ENCODE measurements at places on chromosomes 3 and 15.
A peak's percentile ranks its signal among the peaks of the same experiment; 100 is the strongest.

DNA sequence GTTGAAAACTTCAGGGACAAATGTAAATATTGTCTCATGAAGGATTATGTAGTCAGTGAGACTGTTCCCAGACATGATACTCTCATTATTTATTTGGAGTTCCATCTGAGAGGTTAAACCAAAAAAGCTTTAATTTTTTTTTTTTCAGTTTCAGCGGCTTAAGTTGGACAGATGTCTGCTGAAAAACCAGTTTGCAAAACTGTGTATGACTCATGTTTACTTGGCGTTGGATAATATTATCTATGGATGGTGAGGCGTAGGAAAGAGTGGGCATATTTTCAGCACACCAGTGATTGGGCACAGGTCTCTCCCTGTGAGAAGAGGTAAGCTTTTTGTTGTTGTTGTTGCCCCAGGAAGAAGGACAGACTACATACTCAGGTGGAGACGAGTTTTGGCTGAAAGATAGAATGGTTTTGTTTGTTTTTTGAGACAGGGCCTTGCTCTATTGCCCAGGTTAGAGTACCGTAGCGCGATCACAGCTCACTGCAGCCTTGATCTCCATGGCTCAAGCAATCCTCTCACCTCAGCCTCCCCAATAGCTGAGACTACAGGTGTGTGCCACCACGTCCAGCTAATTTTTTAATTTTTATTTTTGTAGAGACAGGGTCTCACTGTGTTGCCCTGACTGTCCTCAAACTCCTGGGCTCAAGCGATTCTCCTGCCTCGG is 16.4 kb upstream of the ANXA2 start:
- no peak for DNase-seq

GRCh38 chr3:169755488-169755887 is 9.4 kb downstream of the TERC start:
- DNase-seq: no peak

GRCh38 chr15:68819495-68820294 is 1.0 kb downstream of the ANP32A start:
- DNase-seq: no peak

DNA sequence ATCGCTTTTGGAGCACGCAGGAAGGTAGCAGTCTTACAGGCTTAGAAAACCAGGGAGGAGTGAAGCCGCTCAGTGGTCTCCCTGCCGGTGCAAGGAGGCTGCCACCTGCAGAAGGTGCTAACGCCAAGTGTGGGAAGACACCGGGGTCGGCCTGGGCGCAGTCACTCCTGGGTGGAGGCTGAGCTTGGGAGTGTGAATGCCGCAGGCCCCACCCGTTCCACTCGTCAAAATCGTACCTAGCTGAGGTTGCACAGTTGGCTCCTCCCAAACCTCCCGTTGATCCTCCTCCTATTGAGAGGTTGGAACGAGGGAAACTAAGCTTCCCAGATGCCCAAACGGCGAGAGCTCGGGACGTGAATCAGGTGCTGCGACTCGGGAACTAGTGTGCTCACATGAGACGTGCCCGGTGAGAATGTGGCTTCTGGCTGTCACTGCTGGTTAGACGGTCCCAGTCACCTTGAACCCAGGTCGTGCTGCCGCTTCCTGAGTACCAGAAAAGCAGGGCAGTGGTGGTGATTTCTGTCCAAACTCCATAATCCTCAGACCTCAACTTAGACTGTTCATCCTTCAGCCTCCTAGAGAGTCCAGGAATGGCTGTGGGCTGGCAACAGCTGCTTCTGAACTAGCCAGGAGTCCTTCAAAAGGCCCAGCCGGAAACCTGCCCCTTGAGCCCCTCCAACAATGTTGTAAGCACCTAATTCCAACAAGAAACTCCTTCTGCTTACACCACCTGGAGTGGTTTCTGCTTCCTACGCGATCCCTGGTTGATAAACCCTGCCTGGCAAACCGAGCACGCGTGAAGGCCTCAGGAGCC is 156.0 kb downstream of the XXYLT1 start:
- DNase-seq: no peak

- DNase-seq: no peak
Measured at GRCh38 chr3:28252001-28252431, 10.6 kb downstream of the CMC1 start.

GRCh38 chr15:63918317-63918672 is 84.5 kb upstream of the HERC1 start:
- no peak for DNase-seq

DNA sequence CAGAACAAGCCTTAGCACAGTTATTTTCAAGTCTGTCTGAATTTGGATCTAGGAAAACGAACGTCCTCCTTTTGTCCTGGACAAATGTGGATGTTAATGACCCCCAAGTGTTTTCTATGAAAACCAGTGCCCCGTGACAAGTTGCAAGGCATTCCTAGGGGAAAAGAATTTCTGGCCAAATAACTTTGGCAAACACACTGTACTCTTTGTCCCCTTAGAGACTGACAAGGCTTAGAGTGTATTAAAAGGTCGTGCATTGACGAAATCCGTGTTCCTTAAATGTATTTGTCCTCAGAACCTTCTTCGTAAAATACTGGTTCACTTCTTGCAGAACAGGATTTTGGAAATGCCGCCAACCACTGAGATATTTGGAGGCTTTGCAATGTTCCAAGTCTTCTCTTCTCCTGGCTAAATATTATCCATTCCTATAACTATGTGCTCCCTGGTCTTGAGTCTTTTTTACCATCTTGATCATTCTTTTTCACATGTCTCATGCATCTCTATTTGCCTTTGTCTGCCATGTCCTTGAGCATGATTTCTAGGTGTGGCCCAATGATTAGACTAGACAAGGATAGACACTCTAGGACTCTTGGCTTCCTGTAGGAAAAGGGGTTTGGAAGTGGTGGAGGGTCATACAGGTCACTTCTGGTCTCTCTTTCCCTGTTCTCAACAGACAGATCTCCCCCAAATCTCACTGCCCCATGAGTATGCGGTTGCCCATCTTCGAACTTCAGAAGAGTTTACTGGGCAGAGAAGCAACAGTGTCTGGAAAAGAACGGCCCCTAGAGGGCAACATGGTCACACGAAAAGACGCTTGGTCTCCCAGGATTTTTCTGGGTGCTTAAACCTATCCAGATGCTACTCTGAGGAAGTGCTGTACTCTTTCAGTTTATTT is 117.5 kb downstream of the EDEM1 start:
- no peak for DNase-seq

DNA sequence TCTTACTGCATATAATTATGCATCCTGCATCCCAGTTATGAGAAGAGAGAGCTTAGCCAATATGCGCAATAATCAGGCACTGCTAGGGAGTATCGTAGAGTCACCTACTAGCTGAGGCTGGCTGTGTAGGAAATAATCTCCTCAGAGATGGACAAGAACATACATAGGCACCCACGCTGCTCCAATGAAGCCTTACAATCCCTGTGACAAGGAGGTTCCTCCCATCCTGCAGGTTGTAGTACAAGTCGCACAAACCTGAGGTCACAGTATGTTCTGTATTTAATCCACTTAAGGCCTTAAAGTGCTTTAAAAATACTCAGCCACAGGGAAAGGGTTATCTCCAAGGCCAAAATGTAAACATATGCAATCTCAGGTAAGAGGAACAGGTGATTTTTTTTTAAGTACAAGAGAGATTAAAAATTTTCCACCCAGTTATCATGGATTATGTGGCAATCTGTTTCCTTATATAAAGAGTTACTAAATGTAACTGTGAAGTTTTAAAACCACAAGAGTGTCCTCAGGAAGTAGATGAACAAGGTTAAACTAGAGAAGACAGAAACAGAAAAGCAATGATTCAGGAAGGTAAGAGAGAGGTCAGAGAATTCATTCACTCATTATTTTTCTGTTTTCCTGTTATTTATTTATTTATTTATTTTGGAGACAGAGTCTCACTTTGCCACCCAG is 7.5 kb upstream of the COLQ start:
- no peak for DNase-seq

DNA sequence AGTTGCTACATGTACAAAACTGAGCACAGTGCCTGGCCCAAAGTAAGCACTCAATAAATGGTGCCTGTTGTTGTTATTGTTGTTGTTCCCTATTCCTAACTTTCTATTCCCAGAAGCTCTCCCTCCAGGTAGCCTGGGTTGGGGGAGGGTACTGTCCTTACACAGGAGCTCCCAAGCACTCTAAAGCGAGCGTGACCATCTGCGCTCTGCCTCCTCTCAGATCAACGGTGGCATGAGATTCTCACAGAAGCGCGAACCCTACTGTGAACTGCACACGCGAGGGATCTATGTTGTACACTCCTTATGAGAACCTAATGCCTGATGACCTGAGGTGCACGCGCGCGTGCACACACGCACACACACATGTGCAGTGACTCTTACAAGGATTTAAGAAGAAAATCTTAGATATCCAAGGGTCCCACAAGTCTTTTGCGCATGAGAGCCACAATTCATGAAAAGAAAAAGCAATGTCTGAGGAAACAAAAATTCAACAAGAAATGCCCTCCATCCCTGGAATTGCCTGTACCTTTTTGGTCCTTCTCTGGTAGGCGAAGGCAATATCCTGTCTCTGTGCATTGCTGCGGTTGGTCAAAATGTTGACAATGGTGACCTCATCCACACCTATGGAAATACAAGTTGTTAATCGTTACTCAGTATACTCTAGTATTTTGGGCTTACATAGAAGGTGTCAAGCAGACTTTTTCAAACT is 33.7 kb downstream of the ANXA2 start:
- DNase-seq: no peak

DNA sequence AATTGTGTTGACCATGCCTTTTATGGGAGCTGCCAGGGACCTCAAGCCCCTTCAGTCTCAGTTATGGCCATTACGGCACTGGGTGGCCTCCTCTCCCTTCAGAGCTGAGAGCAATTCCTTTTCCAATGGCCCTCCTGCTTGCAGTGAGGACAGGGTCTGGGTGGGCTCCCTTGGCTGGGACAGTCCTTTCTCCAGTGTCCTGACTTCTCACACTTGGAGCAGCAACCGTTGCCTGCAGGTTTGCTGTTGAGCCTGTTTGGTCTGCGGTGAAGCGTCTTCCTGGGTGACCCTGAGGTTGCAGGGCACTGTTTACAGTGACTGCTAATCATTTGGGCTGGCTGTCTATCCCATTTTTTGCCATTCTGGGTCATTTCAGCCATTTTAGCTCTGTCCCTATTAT is 3.5 kb upstream of the CCDC80 start:
- DNase-seq: no peak

DNA sequence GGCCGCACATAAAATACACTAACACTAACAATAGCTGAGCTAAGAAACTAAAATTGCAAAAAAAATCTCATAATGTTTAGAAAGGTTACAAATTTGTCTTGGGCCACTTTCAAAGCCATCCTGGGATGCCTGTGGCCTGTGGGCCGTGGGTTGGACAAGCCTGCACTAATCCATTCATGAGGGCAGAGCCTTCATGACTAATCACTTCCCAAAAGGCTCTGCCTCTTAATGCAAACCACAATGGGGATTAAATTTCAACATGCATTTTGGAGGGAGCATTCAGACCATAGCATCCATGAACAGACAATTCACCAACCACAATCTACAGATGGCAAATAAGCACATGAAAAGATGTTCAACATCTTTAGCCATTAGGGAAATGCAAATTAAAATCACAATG is 128.2 kb downstream of the SUCLG2 start:
- no peak for DNase-seq

DNA sequence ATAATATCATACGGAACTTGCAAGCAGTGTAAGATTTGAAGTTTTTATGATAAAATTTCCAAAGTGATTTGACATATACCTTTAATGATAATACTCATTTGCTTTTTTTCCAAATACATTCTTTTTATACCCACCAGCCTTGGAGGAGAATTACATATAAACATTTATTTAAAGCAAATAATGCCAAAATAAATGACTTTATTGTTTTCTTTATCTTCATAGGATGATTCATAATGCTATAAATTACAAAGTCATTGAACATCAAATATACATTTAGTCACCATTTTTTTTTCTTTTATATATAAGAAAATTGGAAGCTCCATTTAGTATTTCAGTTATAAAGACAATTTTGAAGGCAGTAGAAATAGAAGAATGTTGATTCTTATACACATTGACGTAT is 450.9 kb downstream of the NAALADL2 start:
- DNase-seq: no peak

DNA sequence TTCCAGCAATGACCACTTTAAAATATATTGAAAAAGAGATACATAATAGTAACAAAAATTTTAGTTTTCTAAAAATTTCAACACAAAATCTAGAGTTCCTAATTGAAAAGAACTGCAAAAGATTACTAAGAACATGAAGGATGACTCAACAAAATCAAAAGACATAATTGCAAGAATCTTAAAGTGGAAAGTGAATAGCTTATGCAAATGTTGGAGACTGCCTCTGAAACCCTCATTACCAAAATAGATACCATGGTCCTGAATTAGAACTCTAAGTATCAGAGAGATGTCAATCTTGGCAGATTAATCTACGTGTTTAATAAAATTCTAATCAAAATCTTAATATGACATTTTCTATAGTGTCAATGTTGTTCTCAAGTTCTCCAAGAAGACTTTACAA is 60.7 kb upstream of the SGO1 start:
- no peak for DNase-seq

- DNase-seq: no peak
Measured at GRCh38 chr15:82040862-82041261, 5.0 kb downstream of the MEX3B start.

DNA sequence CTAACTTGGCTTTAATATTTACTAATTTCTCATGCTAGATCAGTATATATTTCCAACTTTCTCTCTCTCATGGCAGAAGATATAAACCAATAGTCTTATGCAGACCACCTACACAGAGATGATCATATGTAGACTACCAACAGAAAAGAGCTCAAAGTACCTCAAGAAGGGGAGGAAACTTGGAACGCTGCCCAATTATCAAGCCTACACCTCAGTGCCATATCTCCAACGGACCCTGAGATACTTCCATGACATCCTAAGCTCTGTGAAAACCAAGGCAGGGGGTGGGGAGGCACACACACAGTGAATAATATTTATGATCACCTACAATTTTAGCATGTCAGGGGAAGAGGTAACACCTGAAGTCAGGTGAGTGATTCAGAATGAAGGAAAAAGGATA is 100.6 kb downstream of the STAG1 start:
- no peak for DNase-seq

- DNase-seq: no peak
Measured at GRCh38 chr15:63067306-63067705, 24.8 kb downstream of the TPM1 start.

DNA sequence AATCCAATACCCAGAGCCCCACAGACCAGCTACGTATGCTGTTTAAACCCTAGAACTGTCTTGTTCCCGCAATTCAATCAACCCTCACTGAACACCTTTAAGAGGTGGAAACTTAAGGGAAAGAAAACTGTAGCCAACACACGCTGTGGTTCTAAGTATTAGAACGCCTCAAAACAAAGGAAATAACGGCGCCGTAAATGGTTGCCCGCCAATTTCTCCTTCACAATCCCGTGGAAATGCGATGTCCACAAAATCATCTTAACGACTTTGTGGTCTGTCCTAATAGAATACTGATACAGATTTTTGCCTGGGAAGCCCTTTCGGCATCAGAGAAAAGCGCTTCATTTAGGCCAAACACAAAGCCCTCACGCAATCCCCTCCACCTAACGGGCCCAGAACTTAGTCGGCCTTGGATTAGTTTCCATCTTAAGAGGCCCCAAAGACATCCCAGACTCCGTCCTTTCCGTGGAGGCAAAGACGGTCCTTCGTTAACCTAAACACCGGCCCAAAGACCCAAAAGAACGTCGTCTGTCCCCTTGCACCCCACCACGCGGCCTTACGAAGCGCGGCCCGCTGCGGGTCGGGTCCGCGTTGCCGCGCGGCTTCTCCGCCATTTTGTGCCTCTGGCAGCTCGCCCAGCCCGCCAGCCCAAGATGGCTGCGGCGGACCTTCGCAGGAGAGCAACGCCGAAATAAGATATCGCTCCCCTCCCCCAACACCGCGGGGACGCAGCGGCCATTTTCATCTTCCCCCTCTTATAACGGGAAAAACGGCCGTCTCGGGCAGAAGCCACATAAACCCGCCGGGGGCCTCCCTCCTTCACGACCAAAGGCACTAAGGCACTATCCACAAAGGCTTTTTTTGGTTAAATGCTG is 763 bp downstream of the TRA2B start:
- DNase-seq: peak; percentile 66
